ENCODE measurements at places on chromosomes 3 and 15. TPM values are rescaled to one million over a fixed set of nuclear protein-coding genes. Genes with fewer than 3 reads are reported as not detected.

Gene SERINC4
- not detected for total RNA-seq

Gene GOLGA8O
- not detected for total RNA-seq

Gene UNC13C
- total RNA-seq = not detected

Gene LYZL4
- total RNA-seq = not detected

DNA sequence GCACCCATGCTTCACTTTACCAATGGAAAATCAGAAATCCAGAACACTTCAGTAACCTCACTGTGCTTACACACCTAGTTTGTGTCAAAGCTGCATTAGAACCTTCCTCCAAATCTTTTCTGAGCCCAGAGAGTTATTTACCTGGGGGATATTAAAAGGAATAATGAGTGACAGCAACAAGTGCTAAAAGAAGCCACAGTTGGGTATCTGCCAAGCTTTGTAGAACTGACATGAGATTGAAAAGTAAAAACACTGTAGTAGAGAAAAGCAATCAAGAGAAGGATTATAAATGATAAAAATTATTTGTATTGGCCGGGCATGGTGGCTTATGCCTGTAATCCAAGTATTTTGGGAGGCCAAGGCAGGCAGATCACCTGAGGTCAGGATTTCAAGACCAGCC lies 8.8 kb upstream of the TBC1D23 start:
- no peak for DNase-seq

DNA sequence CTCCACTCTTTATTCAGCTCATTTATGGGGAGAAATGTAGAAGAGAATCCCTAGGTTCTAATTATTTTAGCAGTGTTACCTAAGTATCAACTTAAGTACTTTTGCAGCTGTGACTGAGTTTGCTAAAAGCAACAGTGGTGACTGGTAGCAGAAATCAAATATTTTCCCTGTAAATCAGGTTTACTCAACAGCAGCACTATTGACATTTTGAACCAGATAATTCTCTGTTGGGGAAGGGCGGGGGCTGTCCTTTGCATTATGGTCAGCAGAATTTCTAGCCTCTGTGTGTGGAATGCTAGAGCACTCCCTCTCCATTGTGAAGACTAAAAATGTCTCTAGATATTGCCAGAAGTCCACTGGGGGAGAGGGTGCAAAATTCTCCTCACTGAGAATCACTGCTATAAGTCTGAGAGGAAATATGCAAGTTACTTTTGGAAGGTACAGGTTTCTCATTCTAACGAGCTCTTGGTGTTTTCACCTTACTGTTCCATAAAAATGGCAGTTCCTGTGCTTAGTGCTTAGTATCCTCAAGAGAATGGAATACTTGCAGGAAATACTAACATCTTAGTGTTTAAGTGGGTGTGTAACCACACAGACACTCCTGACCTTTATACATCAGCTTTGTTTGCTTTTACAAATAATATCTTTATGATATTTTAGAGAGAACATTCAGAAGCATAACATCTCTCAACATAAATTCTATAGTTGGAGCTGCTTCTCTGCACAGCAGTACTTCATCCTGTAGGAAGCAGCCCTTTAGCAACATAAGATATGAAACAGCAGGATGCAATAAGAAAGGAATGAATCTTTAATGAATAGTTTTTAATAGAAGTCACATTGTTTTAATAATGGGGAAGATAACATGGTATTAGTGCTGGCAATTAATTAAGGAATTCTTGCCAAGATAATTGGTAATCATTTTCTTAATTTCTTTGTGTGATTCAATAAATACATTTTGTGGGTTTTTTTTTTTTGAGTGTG lies 246.5 kb upstream of the GOLIM4 start:
- DNase-seq = no peak

GRCh38 chr3:148150141-148150540 lies 547.6 kb upstream of the AGTR1 start:
- no peak for DNase-seq

- DNase-seq = no peak
Observed at GRCh38 chr3:189455641-189456417, 175.4 kb upstream of the TP63 start.

DNA sequence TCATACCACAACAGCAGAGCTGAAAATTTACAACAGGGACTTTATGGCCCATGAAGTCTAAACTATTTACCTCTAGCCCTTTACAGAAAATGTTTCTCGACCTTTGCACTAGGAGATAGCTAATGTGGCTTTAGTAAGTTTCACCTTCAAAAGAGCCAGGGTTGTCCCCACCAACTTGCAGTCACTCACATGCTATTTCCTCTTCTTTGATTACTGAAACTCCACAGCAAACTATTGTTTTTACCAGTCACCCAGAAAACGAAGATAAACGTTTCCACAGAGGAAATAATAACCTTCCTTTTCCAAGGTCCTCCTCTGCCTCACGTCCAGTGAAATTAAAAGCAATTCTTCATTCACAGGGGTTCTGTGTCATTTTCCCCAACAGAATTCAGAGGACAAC lies 48.2 kb downstream of the WWTR1 start:
- no peak for DNase-seq

DNA sequence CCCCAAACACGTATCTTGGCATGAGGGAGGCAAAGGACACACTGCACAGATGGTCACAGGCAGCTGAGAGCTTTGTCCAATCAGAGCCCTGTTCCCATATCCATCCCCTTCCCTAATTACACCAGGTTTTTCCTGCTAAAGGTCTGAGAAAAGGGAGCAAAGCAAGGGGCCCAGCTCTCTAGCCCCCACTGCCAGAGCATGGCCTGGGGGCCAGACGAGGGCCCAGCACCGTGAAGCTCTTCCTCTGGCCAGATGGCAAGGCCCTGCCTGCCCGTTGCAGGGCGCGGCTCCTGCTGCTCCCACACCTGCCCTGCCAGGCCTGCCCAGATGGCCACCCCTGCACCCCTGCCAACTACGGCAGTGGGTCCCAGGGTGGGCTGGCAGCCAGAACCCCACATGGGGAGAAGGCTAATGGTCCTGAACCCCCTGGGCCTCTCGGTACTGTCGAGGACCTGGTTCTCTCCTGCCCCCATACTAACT lies 3.2 kb downstream of the SHF start:
- DNase-seq = no peak

- DNase-seq = no peak
Observed at GRCh38 chr15:74442063-74442462, 8.3 kb upstream of the SEMA7A start.

DNA sequence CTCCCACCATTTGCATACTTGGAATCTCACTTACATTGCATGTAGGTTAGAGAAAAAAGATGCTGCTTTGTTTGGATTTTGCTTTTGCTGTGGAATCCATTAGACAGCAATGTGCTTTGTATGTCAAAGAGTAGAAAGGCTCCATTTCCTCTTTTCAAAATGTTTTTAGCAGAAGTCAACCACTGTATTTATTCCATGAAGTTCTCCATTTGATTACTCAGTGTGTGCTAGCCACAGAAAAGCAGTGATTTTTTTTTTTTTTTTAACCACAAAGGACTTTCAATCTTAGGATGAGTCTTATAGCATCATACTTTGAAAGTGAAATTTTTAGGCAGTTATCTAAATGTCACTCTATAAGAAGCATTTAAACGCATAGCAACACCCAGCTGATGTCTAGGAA lies 285.0 kb upstream of the ADAMTS9 start:
- DNase-seq = peak; percentile 17

- DNase-seq = peak; percentile 53
Observed at GRCh38 chr3:54146506-54147239, 24.3 kb downstream of the CACNA2D3 start.

DNA sequence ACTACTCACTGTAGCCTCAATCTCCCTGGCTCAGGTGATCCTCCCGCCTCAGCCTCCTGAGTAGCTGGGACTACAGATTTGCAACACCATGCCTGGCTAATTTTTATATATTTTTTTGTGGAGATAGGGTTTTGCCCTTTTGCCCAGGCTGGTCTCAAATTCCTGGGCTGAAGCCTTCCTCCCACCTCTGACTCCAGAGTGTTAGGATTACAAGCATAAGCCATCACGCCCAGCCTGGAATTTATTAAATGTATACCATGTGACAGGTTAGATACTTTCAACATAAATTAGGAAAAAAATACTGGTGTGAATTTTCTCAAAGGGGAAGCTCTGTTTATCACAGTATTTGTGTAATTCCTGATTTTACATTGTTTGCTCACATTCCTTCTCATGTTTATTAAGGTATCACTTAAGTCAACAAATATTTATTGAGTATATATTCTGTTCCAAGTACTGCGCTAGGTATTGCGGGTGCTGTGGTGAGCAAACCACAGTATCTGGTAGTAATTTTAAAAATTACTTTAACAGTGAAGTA lies 24.8 kb downstream of the PPP4R2 start:
- no peak for DNase-seq

DNA sequence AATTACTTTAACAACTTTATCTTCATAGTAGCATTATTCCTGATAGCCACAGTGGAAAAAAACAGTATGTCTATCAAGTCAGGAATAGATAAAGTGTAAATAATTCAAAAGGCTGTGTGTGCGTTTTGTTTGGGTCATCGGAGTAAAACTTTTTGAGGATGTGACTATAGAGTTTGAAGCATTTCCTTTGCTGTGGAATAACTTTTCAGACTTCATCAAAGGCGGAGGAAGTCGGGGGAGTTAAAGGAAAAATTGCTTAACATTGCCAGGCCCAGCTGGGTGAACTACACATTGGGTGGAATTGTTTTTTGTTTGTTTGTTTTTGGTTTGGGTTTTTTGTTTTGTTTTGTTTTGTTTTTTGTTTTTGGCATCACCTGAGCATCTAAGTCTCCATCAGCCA lies 70.4 kb upstream of the CRTC3 start:
- no peak for DNase-seq

DNA sequence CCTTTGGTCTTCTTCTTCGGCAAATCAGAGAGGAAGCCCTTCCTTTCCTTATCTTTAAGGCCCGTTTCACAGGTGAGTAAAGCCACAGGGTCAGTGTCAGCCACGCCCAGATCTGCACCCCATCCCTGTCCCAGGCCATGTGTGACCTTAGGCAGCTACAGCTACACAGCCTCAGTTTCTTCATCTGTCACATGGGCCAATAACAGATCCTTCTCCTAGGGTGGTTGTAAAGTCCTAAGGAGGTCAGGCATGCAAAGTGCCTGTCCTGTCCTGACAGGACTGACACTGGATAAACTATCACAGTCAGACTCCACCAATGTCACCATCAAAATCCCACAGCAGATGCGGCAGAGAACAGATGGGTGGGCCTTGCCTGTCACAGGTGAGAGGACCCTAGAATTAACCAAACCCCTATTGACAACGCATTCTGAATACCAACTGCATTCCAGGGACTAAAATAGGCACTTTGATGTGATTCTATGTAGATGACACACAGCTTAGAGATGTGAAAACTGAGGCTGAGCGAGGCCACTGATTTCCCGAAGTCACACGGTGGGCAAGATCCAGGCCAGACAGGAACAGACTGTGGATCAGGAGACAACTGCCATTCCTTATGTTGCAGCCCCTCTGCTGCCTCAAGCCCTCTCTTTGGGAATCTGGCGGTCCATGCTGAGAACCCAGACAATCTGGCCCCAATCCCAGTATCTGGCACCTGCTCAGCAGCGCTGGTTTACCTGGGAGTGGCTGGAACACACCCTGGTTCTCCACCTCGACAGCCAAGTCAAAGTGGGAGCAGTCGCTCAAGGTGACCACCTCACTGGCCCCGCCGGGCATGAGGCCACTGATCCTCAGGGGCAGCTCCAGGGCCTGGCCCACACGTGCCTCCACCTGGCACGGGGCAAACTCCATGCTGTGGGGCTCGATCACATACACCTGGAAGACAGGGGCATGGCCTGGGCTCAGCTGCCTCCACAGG lies 48.7 kb downstream of the NUP210 start:
- no peak for DNase-seq

GRCh38 chr15:90062973-90063769 lies 39.1 kb downstream of the IDH2 start:
- DNase-seq = no peak

- peak; percentile 83 for DNase-seq
Observed at GRCh38 chr3:126752303-126753190, 48.5 kb downstream of the CHCHD6 start.

- no peak for DNase-seq
Observed at GRCh38 chr3:98897701-98898100, 3.8 kb downstream of the DCBLD2 start.

DNA sequence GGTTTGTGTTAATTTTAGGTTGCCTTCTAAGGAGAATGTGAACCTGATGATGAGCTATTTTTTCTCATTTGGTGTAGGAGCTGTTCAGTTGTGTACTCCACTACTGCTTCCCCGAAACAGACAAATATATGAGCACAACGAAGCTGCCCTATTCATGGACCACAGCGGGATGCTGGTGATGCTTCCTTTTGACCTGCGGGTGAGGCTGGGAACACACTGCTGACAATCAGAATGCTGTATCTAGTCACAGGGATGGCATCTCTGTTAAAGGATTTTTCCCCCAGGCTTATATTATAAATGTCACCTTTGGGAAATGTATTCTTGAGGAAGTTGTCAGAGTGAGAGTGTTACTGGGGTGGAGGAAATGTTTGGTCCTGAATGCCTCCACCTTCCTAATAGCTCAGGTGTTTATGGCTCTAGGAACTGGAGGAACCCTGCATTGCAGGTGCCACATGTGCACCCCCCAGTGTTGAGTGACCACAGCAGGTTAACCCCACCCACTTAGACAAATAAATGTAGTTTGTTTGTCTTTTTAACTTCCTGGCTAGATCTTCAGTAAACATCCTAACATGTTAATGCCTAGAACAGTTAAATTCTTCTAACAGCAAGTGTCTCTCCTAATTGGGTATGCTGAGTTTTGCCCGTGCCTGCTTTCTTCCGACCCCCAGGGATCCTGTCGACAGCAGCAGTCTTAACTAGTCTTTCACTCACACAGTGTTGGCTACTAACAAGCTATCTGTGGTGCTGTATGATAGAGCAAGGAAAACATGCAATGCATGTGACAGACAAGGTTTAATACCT lies 35.7 kb downstream of the SRP14 start:
- no peak for DNase-seq

DNA sequence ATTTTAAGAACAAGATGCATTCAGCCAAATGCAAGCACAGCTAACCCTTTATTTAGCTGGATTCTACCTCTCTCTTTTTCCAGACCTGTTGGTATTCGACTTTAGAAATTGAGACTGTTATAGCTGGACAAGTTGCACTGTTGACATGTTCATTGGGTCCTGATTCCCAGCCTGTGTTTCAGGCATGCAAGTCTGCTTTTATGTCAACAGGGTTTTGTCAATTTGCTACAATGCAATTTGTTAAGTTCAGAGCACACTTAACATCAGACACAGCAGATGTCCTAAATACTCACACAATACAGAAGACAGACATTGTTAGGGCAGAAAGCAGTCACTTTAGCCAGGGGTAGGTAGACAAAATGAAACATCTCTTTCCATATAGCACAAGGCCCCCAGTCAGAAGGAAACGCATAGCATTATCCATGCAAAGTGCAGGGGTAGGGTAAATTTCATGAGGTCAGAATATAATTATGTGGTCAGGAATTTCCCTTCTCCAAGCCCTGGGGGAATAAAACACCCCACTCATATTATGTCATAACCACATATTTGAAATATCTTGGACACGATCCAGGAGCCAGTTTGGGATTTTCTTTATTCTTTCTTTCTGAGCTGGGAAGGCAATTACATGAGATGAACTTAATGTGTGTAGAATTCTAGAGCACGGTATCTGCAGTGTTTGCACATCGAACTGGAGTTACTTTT lies 504.1 kb downstream of the NTRK3 start:
- peak; percentile 52 for DNase-seq
